ENCODE measurements at places on chromosomes 6 and 20. TPM values are rescaled to one million over a fixed set of nuclear protein-coding genes. Genes with fewer than 3 reads are reported as not detected.

The SRC gene
- polyA plus RNA-seq = 0.95 TPM

The MAFB gene
- 1.7 TPM for polyA plus RNA-seq

The TP53TG5 gene
- 3.8 TPM for polyA plus RNA-seq

The CPNE5 gene
- 22.8 TPM for polyA plus RNA-seq

The C6orf47 gene
- 0.39 TPM for polyA plus RNA-seq

The C6orf15 gene
- polyA plus RNA-seq = not detected

The IL17A gene
- polyA plus RNA-seq = not detected

The BNIP5 gene
- polyA plus RNA-seq = not detected

The GPLD1 gene
- polyA plus RNA-seq = 6.0 TPM

The CABLES2 gene
- 1.8 TPM for polyA plus RNA-seq

The COL19A1 gene
- polyA plus RNA-seq = not detected

The OR2H1 gene
- not detected for polyA plus RNA-seq
